ENCODE measurements at places on chromosomes 4 and X. TPM values are rescaled to one million over a fixed set of nuclear protein-coding genes. Genes with fewer than 3 reads are reported as not detected.

The CTSO gene
- total RNA-seq, result 1.3 TPM

The GAB3 gene
- 2.5 TPM for total RNA-seq

The DUX4 gene
- total RNA-seq, result 0.26 TPM

The DRD5 gene
- total RNA-seq, result not detected

The GNRHR gene
- not detected for total RNA-seq

The SYP gene
- total RNA-seq, result 3.8 TPM

The MSANTD1 gene
- total RNA-seq, result 0.66 TPM

The C4orf50 gene
- 0.03 TPM for total RNA-seq

The CXCL3 gene
- 0.40 TPM for total RNA-seq

The SPANXN3 gene
- total RNA-seq, result not detected

The RELL1 gene
- total RNA-seq, result 8.2 TPM

The DCX gene
- not detected for total RNA-seq

The COL4A6 gene
- 0.05 TPM for total RNA-seq

The TRIM75 gene
- total RNA-seq, result not detected

The SLC9B1 gene
- total RNA-seq, result 0.68 TPM

The FGFR3 gene
- 0.08 TPM for total RNA-seq

GRCh38 chr4:136742333-136742732 is 790.0 kb downstream of the PCDH18 start:
- DNase-seq, result no peak

- no peak for DNase-seq
These were observed 5.0 kb downstream of the ADH7 start for GRCh38 chr4:99430106-99430505.

- DNase-seq, result no peak
These were observed 218.7 kb downstream of the CBR4 start for GRCh38 chr4:168791376-168791775.

- no peak for DNase-seq
These were observed 286.3 kb upstream of the UGT8 start for GRCh38 chr4:114312338-114312737.

DNA sequence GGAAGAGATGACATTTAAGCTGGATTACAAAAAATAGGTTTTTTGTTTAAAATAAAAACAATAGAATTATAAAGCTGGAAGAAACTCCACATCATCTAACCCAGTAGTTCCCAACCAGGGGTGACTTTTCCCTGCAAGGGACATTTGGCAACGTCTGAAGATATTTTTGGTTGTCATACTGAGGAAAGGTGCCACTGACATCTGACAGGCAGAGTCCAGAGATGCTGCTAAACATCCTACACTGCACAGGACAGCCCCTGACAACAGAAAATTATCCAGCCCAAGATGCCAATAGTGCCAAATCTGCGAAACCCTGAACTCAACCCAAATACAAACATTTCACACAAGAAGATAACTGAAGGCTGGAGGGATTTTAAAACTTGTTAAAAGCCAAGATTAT is 18.5 kb downstream of the TAB3 start:
- DNase-seq, result no peak

GRCh38 chr4:68249434-68249833 is 3.9 kb upstream of the TMPRSS11B start:
- no peak for DNase-seq

DNA sequence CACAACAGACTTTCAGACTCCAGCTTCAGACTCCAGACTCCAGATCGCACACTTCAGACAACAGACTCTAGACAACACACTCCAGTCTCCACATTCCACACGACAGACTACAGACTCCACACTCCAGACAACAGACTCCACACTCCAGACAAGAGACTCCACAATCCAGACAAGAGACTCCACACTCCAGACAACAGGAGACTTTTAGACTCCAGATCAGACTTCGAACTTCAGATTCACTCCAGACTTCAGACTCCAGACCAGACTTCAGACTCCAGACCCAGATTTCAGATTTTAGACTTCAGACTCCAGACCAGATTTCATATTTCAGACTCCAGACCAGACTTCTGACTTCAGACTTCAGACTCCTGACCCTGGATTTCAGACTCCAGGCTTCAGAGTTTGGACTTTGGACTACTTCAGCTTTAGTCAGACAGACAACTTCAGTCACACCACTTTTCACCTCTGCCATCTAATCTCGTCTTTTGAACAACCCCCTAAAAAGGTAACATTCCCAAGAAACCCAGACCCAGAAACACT is 29.0 kb upstream of the TLR2 start:
- DNase-seq, result no peak

DNA sequence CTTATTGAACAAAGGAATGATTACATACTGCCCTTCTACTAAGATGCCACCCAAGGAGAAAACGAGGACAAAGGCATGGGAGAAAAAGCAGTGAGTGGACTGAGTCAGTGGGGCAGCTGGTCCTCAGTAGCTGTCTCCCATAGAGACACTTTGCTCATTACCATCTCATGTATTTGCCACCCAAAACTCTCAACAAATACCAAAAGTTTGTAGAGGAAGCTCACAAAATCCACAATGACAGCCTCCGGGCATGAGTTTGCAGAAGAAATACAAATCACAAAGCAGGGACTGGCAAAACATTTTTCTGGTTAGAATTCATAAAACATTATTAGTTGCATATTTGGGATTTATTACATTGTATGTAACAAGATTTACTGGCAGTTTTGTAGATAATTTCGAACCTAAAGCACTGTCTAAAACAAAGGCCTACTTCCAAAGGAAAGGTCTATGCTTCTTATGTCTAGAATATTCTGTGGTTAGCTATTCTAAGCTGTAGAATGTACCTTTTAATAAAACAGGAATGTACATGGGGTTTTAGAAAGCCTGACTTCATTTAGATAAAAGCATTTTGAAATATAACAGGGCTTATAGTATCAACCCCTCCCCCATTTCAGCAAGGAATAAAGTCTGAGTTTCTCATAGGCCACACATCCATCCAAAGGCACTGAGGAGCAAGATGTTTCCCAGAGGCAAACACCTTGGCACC is 17.7 kb downstream of the PCDH18 start:
- DNase-seq, result no peak

DNA sequence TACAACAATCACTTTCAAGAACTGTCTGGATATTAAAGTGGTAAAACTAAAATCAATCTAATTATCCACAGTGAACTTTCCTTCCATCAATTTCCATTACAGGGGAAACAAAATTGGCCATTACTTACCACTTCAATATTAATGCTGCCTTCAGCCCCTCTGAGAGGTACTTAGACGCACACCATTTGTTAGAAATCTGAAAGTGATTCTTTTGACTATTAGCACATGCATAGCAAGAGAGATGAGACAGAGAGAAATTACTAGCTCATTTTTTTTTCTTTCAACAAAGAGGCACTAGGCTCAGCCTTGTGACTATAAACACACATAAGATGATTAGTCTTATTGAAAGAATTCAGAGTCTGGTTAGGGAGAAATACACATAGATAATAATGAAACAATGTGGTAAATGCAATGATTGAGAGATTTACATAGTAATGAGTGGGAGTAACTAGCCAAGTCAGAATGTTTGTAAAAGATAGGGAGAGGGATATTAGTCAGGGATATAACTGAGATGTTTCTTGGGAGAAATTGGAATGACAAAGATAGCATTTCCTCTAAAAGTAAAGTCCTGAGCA is 93.3 kb downstream of the YIPF7 start:
- DNase-seq, result no peak

DNA sequence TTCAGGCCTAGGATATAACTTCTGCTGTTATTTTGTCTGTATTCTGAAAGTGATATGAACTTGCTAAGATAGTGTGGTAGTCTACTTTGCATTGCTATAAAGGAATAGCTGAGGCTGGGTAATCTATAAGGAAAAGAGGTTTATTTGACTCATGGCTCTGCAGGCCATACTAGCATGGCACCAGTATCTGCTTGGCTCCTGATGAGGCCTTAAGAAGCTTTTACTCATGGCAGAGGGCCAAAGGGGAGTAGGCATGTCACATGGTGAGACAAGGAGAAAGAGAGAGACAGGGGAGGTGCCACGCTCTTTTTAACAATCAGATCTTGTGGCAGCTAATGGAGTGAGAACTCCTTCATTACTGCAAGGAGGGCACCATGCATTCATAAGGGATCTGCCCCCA is 247.3 kb downstream of the GPAT3 start:
- DNase-seq, result no peak

DNA sequence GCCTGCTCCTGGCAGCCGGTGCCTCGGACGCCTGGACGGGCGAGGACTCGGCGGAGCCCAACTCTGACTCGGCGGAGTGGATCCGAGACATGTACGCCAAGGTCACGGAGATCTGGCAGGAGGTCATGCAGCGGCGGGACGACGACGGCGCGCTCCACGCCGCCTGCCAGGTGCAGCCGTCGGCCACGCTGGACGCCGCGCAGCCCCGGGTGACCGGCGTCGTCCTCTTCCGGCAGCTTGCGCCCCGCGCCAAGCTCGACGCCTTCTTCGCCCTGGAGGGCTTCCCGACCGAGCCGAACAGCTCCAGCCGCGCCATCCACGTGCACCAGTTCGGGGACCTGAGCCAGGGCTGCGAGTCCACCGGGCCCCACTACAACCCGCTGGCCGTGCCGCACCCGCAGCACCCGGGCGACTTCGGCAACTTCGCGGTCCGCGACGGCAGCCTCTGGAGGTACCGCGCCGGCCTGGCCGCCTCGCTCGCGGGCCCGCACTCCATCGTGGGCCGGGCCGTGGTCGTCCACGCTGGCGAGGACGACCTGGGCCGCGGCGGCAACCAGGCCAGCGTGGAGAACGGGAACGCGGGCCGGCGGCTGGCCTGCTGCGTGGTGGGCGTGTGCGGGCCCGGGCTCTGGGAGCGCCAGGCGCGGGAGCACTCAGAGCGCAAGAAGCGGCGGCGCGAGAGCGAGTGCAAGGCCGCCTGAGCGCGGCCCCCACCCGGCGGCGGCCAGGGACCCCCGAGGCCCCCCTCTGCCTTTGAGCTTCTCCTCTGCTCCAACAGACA is 4.4 kb downstream of the SOD3 start:
- DNase-seq, result no peak

GRCh38 chr4:17323554-17324385 is 188.1 kb downstream of the QDPR start:
- DNase-seq, result no peak

DNA sequence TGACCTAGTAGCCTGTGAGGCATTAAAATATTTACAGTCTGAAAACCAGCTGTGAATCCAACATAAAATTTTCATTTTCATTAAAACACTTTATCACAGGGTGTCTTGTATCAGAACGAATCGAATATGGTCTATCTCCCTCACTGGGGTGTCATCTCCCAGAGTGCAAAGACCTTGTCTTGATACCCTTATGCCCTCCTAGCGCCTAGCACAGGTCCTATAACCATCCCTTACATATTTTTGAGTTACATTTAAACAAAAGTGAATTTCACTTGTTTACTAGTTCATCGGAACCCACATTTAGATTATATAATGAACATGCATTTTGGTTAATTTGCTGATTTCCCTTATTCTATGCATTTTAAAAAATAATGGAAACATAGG is 14.0 kb downstream of the DIPK2B start:
- DNase-seq, result no peak

DNA sequence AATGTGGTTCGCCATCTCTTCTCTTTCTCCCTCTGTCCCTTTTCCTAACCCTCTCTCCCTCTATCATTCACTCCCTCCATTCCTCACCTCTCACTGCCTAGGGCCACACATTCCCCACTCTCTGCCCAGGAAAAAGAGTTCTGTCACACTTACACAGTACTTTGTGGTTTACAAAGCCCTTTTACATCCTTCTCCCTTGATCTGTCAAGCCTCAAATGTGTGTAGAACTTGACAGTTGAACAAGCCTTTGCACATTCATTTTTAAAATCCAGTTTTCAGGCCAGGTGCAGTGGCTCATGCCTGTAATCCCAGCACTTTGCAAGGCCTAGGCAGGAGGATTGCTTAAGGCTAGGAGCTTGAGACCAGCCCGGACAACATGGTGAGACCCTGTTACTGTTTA is 156.3 kb downstream of the VSIG4 start:
- no peak for DNase-seq

GRCh38 chrX:47863187-47863586 is 26.5 kb downstream of the ZNF81 start:
- no peak for DNase-seq

DNA sequence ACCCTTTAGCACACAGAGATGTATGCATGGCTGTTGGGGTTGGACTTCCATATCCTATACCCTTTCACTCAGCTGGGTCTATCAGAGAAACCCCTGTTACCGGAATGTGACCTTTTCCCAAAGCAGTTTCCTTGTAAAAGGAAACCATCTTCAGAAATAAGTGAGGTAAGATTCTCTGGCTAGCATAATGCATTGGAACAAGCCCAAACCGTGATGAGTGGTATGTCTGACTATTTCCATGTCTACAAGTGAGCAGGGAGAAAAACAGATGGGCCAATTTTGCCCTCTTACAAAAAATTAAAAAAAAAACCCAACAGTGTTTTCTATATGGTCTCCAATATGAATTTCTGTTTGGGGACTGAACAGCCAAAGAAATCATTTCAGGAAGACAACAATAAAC is 283.9 kb downstream of the SMARCA1 start:
- DNase-seq, result no peak

DNA sequence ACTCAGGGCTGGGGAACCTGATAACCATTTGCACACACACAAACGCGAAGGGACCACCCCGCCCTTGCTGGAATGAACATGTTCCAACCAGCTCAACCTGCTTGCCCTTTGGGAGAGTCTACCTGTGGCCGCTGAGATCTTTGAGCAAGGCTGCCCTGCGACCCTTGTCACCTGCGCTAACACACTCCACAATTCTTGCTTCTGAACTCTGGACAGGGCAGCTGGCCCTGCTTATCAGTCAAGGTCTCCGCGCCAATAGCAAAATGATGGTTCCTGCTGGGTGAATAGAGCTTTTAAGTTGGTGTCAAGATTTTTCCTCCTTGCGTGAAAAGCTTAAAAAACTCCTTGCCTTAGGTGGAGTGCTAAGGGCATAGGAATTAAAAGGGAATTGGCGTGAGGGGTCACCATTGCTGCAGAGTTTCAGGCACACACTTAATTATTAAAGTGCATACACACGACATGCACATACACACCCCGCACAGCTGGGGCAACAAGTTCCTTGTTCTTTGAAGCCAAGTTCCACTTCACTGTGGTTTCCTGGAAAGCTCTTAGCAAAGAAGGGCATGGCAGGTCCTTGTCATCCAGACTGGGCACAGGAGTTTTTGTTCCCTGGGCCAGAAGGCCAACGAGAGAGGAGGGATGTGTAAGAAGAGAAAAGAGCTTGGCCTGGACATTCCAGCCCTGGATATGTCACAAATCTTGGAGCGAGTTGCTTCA is 207.7 kb downstream of the STIM2 start:
- no peak for DNase-seq
